NAMALWA (cell line): ENCODE measurements at places on chromosomes 3 and 15.

DNA sequence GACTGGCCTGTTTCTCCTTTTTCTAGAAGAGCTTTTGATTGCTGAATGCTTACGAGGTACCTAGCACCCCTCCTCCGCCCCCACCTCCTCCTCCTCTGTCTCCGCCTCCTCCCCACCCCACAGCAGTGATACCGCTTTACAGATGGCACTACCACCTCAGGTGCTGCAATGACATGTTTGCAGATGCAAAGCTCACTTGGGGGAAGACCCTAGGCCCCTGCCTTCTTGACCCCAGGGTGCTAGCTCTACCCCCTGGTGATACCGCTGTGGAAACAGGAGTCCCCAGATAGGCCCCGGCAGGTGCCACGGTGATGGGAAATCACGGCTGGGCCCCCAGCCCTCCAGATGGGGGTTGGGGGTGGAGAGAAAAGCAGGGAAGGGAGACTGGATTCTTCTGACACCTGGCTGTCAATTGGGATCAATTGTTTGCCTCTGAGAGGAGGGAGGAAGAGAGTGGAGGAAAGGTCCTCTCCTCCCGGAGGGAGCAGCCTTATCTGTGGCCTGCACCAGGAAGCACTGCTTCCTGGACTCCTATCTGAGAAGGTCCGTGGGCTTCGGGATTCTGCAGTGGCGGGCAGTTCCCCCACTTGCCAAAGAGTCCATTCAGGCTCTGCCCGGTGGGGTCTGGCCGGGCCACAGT, 37.6 kb downstream of the DNASE1L3 start:
- DNase-seq: no peak

DNA sequence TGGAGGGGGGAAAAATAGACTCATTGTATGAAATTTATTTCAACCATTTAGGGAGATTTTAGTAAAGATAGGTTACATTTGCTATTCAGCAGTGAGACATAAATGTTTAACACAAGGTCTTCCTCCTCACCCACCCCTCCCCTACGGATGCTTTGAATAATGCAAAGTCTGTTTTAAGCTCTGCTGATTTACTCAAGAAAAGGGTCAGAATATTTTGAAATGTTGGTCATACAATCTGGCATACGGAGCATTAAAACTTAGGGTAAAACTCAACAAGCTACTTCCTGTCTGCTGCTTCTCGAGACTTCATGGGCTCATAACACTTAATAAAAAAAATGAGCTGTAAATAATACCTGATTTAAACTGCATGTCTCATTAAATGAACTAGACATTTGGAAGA, 156.3 kb downstream of the WNT5A start:
- no peak for DNase-seq

GRCh38 chr3:67947808-67948508, 293.5 kb upstream of the SUCLG2 start:
- DNase-seq: no peak

- no peak for DNase-seq
Measured at GRCh38 chr3:47001731-47002170, 22.3 kb downstream of the NBEAL2 start.

GRCh38 chr15:69926006-69926405, 171.7 kb downstream of the TLE3 start:
- DNase-seq: no peak

DNA sequence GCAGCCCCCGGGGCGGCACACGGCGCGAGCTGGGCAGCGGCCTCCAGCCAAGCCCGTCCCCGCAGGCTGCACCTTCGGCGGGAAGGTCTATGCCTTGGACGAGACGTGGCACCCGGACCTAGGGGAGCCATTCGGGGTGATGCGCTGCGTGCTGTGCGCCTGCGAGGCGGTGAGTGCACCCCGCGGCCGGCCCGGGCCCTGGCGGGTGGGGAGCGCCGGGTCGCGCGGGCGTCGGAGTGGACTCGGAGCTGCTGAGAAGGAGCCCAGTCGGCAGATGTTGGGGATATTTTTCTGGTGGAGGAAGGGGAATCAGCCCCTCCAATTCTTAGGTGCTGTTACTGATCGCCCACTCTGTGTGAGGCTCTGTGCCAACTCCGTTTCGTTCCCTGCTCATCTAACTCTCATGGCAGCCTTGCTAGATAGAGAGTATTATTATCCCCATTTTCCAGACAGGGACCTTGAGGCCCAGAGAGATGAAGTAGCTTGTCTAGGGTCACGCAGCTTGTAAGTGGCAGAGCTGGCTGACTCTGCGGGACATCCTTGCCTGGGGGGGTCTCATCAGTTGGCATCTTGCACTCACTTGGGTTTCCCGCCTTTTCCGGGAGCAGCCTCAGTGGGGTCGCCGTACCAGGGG, 890 bp downstream of the CHRD start:
- no peak for DNase-seq

- no peak for DNase-seq
Measured at GRCh38 chr15:88419830-88420229, 47.4 kb downstream of the MRPL46 start.

DNA sequence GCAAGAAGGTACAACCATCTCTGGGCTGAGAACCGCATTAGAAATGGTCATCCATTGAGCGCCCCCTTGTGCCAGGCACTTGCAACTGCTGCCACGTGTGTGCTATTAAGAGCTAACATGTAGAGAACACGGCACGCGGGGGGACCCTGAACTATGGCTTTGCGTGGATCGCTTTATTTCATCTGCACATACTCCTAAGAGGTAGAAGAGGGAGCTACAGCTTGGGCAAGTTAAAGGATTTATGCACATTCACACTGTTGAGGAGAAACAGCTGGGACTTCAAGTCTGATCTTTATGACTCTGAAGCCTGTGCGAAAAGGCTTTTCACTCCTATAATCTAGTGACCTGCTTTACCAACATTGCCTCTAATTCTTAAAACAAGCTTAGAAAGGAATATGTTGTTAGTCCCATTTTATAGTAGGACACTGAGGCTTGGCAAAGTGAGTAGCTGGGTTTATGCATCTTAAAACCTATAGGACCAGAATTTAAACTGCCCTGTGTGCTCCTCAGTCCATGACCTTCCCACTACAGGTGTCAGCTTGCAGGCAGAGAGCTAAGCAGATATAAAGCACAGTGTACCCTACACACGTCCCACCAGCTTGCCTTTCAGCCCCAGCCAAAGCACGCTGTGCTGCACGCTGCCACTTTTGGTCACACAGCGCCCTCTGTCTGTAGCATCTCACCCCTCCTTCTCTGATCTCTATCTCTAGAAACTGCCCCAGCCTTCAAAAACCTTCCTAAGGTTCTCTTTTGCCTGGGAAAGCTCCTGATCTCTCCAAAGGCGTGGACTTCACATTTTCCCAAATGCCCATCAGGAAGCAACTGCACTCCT, 57.8 kb downstream of the STARD5 start:
- DNase-seq: peak; percentile 93

GRCh38 chr3:51374456-51374855, 10.6 kb upstream of the MANF start:
- DNase-seq: no peak

DNA sequence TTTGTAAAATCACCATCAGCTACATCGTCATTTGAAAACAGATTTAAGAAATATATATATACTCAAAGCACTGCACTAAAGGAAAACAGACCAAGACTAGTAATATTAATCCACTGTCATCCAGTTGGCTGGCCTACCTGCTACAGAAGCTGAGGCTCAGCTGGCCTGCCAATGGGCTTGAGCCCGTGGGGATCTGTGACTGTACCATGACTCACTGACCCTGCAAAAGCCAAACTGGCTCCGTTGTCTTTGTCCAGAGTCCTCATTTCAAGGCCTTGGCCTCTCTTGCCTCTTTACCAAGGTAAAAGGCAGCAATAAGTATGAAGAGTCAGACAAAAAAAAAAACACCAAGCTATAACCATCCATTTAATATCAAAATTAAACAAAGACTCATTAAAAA, 463.5 kb upstream of the RASGRP1 start:
- no peak for DNase-seq

DNA sequence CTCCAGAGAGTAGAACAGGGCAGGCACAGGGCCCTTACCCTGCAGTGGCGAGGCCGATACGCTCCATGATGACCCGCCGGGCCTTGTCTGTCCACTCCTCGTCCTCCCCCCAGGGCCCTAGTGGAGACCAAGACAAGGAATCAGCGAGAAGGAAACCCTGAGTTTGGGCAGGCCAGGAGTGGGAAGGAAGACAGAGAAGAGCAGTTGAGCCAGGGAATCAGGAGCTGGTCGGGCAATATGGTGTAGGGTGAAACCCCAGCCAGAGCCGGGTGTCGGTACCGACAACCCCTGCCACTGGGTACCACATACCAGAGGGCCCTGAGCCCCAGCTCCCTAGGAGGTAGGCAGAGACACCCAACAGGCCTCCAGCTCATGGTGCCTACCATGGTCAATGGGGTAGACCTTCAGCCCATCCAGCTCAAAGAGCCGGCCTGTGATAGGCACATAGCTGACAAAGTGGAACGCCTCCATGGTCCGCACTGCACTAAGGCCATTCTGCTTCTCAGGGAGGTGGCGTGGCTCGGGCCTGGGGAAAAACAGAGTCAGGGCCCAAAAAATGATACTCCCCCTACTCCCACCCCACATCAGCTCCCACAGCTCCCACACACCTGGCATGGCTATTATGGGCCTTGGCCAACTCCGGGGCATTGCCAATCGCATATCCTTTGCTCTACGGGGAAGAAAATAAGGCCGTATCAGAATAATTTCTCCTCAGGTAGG, 38.0 kb downstream of the SEMA3G start:
- no peak for DNase-seq

- DNase-seq: no peak
Measured at GRCh38 chr15:29516929-29517328, 247.3 kb upstream of the NSMCE3 start.

DNA sequence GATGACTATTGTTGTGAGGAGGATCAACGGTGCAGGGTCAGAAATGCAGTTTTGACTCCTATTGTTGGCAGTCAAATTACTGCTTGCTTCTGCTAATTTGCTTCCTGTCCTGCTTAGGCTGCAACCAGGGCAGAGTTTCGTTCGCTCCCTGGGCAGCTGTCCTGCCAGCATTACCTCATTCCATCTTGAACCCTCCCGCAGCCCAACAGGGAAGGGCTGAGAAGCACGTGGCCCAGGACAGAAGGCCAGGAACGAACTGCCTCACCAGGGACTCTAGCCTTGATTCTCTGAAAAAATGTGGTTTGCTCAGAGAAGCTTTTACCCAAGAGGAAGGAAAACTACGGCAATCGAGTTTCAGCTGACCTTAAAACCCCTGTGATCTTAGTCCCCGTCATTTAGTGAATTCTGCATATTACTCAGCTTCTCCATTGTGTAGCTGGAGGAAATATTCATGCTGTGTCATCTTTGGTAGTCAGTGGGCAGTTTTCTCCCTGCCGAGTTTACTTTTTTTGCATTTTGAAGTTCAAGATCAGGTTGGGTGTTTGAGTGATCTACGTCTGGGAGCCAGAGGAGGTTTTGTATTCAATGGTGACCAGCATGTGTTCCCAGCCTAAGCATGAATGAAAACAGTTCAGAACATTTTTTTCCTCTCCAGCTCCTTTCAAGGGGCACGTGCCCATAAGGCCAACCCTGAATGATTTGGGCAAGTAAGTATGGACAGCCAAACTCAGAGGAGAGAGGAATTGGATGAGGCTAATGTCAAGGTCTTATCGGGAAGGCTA, 23.0 kb downstream of the TLNRD1 start:
- DNase-seq: no peak

DNA sequence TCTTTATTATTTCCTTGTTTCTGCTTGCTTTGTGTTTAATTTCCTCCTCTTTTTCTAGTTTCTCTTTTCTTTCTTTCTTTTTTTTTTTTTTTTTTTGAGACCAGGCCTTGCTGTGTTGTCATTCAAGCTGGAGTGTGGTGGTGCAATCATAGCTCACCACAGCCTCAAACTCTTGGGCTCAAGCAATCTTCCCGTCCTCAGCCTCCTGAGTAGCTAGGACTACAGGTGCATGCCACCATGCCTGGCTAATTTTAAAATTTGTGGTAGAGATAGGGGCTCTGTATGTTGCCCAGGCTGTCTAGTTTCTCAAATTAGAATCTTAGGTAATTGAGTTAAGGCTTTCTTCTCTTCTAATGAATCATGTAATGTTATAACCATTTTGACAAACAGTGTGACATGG, 22.4 kb downstream of the SLMAP start:
- DNase-seq: no peak

- DNase-seq: no peak
Measured at GRCh38 chr3:58020783-58021071, 12.5 kb downstream of the FLNB start.

DNA sequence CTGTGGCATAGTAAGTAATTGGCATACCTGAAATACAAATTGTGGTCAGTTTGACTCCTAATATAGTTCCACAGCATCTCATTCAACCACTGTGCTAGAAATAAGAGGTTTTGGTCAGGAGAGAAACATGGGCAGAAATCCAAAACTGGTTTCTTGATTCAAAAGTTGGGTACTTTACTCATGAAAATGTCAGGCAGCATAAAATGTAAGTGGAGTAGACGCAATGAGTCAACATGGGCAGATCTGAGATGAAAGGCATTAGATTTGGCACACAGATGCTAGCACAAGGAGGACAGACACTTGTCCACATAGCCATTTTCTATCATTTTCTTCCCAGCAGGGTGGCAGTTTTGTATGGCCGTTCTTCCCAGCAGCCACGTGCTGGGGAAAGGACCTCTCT, 255.8 kb upstream of the CDIN1 start:
- DNase-seq: no peak

- DNase-seq: no peak
Measured at GRCh38 chr3:71494212-71494611, 89.3 kb downstream of the FOXP1 start.

GRCh38 chr15:74322558-74323180, 44.8 kb downstream of the CYP11A1 start:
- DNase-seq: peak; percentile 72

DNA sequence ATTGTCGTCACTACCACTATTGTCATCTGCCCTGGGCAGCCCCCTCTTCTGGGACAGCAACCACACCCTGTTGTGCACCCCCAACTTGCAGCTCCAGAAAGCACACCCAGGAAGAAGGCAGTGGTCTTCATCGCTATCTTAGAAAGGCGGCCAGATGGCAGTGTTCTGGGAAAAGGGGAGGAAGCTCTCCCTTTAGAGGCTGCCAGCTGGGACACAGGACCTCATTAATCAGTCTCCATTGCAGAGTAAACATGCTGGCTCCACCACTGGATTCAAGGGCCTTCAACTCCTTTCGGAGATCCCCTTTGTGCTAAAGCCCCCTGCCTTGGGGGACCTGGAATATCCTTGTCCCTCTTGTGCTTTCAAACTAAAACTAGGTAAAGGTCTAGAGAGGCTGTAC, 199.3 kb upstream of the LINGO1 start:
- no peak for DNase-seq

- DNase-seq: no peak
Measured at GRCh38 chr3:14425581-14426304, 23.3 kb downstream of the SLC6A6 start.

DNA sequence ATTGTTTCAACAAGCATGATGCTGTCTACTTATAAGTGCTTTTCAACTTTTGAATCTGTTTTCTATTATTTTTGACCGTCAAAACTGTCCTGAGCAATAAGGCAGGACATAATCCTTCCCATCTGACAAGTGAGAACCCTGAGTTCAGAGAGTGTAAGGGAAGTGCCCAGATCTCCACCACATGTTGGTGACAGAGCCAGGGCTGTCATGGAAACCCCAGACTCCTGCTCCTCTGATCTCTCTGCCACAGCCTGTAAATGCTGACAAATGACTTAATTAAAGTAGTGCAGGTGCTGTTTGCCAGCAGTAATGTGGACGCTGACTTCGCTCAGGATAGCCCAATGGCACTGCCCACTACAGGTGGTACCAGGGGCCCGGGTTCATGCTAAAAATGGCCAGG, 40.3 kb downstream of the SPSB4 start:
- DNase-seq: no peak

GRCh38 chr3:155428563-155428962, 135.1 kb upstream of the STRIT1 start:
- no peak for DNase-seq
